ENCODE measurements at places on chromosomes 2 and 18.

GRCh38 chr2:235312571-235312970 lies 181.3 kb upstream of the AGAP1 start:
- no peak for DNase-seq

DNA sequence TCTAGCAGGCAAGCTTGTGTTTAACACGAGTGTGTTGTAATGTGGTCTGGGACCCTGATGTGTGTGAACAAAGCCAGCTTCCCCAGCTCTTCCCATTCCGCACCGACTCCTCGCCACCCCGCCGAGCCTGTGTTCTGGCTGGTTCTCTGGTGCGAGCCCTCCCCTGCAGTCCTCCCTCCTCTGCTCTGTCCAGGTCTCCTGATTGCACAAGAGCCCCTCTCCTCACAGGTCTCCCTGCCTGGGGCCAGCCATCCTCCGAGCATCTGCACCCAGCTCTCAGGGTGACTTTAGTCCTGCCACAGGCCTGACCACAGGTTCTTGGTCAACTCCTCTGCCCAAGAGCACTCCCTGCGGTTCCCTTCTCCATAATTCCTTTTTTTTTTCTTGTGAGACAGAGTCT lies 13.2 kb downstream of the SLC66A3 start:
- DNase-seq = no peak

DNA sequence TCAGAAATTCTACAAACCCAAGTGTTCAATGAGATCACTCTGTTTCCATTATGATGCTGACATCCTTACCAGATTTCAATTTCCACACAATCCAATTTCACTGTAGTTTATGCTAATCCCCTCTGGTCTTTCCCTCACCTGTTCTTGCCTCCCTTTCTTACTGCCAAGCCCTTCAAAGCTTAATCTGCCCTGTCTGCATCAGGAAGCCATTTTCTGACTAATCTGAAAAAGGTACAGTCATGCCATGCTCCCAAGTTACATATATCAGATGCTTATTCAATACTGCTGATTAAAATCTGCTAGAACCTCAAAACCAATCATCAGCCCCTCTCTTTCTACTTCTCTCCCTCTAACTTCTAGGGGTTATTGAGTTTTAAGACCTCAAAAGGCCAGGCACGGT lies 8.9 kb downstream of the KRTCAP3 start:
- DNase-seq = no peak

- no peak for DNase-seq
Measured at GRCh38 chr18:61572084-61572655, 238.9 kb downstream of the CDH20 start.

- no peak for DNase-seq
Measured at GRCh38 chr2:107592280-107592624, 234.4 kb upstream of the RGPD4 start.

- no peak for DNase-seq
Measured at GRCh38 chr2:159549234-159549633, 67.1 kb downstream of the BAZ2B start.

DNA sequence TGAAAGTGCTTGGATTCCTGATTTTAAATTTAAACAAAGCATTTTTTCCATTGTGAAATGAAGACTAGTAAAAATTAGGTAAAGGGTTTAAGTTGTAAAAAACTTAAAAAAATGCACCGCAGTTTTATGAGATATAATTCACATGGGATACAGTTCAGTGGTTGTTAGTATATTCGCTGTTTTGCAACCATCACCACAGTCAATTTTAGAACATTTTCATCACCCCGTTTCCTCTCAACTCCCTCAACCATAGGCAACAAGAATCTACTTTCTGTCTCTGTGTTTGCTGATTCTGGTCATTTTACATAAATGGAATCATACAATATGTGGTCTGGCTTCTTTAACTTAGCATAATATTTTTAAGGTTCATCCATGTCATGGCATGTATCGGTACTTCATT lies 4.0 kb downstream of the DGKD start:
- DNase-seq = no peak

- DNase-seq = no peak
Measured at GRCh38 chr2:223943561-223944008, 1.6 kb downstream of the WDFY1 start.

DNA sequence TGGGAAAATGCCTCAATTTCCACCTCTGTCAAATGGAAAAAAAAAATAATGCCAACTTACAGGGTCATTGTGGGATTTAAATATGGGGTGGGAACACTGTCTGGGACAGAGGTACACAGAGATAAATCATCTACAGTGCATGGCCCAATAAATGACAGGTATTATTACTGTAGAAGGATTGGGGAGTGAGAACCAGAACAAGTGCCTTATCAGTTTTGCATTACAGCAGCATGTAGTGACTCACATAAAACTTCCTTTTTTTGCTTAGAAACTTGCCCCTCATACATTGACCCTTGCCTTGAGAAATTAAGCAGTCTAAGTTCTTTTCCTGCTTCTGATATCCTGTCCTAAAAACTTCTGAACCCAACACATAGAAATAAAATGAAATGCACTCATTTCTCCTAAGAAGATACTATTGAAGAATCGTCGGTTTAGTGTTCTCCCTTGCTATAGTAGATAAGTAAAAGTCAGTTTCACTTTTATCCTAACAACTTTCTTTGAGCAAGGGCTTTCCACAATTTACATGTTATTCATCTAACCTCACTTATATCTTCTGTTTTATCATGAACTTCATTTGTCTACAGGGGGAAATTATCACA lies 121.0 kb upstream of the HAAO start:
- DNase-seq = no peak

GRCh38 chr2:6113786-6114185 lies 421.6 kb downstream of the SOX11 start:
- DNase-seq = no peak

DNA sequence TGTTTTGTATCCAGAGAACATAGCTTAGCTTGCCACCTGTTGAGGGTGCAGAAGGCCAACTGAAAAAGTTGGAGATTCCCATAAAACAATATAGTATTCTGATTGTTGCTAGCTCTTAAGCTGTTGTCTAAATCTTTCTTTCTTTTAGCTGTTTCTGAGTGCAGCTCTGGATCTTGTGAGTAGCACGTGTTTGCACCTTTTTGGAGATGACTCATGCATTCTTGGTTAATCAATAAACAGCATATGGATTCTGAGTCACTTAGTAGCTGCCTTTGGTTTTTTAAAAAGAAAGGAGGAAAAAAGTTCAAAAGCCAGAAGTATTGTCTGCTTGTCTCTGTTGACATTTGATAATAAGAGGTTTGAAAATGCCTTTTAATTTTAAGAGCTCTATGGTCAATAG lies 483.0 kb upstream of the FSIP2 start:
- DNase-seq = no peak

- DNase-seq = no peak
Measured at GRCh38 chr2:108384662-108385393, 7.1 kb downstream of the SULT1C4 start.

DNA sequence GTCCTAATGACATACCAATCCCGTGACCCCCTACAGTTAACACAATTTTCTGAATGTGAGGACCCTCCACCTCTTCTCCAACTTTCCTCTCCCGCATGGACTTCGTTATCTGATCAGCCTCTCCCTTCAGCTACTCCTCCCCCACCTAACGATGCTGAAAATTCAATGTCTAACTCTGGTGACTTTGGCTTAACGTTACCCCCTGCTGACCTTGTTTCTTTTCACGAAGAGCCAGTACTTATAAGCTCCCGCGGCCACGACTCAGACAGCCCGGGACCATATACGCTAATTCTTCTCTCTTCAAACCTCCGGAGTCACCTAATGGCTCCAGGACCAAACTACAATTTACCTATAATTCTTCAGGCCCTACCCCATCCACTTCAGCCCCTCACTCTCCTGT lies 29.2 kb downstream of the VPS54 start:
- DNase-seq = no peak

DNA sequence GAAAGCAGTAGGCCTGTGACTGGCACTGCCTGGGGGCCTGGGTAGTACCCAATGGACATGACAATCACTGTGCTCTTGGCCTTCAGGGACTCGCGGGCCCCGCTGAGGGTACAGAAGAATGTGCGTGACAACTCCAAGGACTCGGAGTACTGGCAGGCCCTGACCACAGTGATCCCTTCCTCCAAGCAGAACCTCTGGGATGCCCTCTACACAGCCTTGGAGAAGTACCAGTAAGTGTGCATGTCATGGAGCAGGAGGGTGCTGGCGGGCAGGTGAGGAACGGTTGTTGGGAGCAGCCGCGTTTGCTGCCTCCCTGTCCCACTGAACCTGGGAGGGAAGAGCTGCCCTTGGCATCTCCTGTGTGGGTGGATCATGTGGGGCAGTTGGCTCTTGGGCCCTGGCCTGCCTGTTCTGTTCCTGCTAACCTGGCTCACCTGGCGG lies 23.3 kb downstream of the OTOF start:
- no peak for DNase-seq

DNA sequence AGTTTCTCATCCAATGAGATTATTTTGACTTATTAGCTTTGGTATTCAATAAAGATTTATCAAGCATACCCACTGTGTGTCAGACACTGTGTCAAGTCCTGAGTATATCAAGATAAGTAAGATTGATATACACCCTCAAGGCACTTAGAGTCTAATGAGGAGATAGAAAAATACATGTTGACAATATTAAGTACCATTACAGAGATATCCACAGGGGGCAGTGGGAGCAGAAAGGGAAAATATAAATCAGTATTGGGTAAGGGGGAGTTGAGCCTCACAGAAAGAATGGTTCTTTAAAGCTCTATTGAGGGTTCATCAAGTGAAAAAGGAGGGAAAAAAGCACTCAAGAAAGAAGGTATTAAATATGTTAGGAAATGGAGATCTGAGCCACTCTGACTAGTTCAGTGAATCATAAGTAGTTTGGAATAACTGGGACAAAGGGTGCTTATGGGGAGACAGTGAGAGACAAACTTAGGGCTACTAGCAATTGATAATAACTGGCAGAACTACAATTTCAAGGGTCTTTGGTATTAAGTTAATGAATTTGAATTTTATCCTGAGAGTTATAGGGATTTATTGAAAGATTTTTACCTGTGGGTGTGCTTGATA lies 45.5 kb upstream of the SLC8A1 start:
- DNase-seq = no peak

DNA sequence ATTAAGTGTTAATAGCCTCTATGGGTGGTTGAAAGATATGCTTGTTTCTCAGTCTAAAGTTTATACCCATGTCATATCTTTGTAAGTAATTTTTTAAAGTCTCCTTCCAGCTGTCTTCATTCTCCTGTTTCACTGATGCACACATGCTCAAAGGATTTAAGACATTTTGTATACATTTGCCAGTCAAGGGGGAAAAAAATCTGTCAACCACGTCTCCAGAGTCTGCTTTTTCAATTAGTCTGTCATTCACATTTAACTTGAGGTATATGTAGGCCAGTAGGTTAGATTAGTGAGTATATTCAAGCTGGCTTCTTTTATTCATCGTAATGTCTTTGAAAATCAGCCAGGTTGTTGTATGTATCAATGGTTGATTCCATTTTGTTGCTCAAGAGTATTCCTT lies 193.5 kb downstream of the MCFD2 start:
- DNase-seq = no peak

DNA sequence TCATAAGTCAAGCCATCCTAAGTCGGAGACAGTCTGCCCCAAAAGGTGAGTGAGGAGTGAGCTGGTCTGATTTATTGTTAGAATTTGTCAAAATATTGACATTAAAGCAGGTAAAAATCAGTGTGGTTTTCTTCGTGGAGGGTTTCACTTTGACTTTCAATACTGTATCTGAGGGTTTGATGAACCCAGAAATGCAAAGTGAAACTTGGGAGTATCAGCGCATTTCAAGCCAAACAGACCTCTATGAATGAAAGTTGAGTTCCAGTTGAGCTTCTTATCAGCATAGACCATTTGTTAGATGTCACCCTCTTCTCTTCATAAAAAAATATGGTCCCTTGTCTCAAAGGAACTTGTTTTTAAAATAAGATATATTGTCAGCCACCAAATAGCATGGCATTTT lies 21.7 kb upstream of the CXCR4 start:
- DNase-seq = no peak

DNA sequence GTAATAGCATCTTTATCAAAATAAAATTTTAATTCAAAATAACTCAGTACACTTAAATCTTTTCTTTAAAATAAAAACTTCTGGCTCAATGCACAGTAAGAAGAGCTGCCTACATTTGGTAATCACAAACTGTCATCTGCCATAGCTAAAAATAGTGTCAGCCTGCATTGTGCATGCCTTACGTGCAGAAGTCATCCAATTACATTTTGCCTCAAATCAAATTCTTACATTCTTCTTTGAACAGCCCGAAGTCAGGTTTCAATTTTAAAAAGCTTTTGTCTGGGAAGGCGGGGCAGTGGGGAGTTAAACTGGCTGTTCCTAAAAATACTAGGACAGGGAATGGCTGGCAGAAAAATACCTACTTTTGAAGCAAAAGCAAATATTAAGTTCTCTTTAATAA lies 51.1 kb downstream of the RTN4 start:
- no peak for DNase-seq

- DNase-seq = no peak
Measured at GRCh38 chr2:241350878-241351639, 5.0 kb upstream of the FARP2 start.

- no peak for DNase-seq
Measured at GRCh38 chr18:62669225-62669624, 46.1 kb upstream of the PHLPP1 start.

DNA sequence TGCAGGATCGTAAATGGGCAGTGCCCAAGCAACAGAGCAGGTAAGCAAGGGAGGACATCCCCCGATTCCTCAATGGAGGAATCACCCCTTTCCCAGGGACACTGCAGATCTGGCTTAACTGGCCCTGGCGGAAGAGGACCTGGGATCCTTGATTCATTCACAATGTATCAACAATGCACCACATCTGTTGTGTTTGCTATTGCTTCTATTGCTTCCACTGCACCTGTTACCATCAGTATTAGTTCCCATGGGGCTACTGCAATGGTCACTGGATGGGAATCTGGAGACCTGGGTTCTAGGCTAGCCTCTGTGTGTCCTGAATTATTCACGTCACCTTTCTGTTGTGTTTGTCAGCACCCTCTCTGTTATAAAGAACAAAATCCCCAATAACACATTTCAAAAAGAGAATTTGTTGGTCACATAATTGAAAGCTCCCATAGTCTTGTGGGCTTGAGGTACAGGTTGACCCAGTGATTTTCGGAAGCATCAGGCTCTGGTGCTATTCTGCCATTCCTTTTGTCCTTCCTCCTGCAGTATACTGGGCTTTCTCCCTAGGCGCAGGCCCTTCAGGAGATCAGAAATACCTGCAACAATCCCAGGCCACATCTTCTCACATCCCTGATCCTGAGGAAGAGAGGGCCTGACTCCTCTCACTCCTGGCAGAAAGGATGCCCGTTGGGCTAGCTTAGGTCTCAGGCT lies 193.5 kb upstream of the GLI2 start:
- no peak for DNase-seq

DNA sequence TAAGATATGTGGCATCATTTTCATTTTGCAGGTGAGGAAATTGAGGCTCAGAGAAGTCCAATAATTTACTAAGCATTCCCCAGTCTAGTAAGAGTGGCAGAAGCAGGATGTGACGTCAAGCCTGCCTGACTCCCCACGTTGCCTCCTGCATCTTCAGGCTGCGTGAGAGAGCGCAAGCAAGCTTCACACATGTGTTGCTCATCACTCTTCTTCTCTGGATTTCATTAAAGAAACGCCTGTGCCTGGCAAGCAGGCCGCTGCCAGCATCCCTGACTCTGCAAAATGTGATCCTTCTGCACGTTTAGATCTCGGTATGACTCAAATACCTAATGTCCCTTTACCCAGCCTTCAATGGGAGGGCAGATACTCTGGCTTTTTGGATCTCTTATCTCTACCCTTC lies 96.8 kb downstream of the PRKCE start:
- no peak for DNase-seq

Measured in activated CD4-positive, alpha-beta T cell treated with anti-CD3 and anti-CD28 coated beads for 24 hours (primary cell).